ENCODE measurements at places on chromosomes 1 and 21.

GRCh38 chr1:115969509-115969908 lies 6.8 kb upstream of the SLC22A15 start:
- no peak for DNase-seq

DNA sequence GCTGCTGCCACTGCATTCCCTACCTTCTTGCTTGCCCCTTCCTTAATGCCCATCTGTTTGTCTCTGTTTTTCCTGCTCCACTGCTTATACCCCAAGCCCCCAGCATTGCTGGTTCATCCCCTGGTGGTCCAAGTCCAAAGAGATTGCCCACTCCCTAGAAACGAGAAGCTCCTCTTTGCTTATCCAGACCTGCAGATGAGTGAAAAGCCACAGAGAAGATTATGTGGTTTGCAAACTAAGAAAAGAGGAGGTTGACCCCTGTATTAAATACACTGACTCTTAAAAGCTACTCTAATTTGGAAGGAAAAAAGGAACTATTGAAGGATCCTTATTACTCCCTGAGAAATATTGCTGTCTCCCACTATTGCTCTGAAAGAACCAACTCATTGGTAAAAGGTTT lies 146.8 kb upstream of the RAB4A start:
- DNase-seq, result no peak

DNA sequence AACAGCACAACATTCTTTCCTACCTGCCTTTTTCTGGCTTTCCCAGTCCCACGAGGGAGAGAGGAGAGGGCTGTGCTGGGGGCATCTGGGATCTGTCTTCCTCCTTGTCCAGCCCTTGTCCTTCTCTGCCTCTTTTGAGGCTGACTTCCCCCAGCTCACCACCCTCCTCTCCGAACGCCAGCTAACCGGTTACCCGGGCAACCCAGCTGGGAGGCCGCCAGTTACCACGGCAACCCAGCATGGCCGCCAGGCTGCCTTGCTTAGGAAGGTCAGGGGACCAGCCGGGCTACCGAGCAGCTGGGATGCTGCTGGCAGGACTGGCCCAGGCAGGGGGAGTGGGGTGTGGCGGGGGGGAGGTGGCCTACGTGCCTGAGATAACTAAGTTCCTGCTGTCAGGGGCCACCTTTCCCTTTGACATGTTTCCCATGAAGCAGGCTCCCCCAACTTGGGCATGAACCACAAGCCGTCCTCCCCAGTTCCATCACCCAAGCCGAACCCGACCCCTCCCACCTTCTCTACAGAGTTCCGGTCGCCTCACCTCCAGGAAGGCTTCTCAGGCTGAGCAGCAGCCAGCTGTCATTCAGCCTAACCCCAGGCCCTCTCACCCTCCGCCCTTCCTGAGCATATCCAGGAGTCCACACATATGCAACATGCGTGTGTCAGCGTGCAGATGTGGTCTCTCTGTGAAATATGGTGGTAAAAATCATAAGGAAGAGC lies 8.7 kb downstream of the PLEKHA6 start:
- no peak for DNase-seq

DNA sequence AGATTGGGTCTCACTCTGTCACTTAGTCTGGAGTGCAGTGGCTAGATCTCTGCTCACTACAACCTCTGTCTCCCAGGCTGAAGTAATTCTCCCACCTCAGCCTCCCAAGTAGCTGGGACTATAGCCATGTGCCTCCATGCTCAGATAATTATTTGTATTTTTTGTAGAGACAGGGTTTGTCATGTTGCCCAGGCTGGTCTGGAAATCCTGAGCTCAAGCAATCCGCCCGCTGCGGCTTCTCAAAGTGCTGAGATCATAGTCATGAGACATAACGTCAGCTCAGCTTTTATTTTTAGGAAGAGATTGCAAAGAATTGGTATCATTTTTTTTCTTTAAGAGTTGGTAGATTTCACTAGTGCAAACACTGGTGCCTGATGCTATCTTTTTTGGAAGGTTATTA lies 244.9 kb downstream of the DSCAM start:
- no peak for DNase-seq

- no peak for DNase-seq
Measured at GRCh38 chr1:108817016-108817415, 39.9 kb downstream of the AKNAD1 start.

DNA sequence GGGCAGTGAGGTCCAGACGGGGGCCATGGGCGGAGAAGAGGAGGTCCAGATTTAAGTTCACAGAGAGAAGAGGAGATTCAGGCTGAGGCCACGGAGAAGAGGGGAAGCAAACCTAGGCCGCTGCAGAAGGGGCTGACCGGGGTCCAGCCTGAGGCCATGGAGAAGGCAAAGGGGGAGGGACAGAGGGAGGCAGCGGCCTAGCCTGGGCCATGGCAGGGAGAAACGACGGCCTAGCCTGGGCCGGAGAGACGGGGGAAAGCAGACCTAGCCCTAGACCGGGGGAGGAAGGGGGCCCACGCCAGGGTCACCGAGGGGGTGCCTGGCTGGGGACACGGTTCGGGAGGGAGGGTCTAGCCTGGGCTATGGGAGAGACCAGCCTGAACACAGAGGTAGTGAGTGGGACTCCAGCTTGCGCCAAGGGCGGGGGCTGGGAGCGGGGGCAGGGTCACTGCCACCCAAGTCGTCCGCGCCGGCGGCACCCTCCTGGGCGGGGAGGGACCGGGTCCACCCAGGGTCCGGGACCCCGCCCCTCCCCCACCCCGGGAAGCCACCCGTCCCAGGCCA lies 459 bp downstream of the CAPZB start:
- no peak for DNase-seq

DNA sequence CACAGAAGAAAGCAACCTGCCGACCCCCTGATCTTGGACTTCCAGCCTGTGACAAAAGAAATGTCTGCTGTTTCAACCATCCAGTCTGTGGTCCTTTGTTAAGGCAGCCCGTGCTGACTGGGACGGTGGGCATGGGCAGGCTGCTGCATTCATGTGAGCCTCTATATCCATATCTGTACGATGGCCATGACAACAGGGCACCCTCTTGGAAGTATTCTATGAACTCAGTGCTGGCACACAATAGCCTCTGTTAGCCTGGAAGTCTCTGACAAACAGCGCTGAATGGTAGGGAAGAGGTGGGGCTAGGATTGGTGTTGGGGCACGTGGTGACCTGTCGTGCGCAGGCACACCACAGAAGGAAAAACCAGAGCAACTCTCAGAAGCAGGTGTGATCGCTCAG lies 30.4 kb downstream of the SPATA21 start:
- DNase-seq, result no peak

DNA sequence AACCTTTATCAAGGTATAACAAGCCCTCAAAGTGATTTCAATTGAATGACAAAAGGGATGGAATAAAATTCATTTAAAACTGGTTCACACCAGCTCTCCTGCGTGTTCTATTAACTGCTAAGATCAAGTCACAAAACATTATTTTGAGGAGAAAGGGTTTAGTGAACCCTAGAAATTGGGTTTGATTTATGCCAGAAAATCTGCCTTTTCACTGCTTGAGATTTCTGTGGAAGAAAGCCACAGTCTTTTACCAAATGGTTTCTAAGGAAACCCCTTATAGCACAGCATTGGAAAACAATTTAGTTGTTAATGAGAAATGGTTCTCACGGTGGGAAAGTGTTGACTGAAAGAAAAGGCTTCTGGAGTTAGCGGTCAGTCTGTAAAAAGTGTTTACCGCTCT lies 43.6 kb upstream of the DPH5 start:
- DNase-seq, result no peak

DNA sequence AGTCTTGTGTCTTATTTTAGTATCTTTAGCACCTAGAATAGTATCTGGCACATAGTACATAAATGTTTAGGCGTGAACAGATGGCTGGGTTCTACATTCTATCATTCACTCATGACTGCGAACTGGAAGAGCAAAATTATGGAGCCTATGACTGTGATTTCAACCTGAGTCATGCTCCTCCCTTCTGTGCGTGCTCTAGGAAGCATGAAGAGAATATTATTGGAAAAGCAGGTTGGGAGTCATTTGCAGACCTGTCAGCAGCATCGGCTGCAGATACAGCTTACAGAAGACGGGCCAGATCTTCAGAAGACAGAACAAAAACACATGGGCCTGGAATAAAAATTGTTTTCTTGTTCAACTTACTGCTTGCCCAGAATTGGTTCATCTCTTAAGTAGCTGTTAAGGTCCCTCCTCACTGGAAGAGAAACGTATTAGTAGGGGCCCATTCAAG lies 344.0 kb upstream of the USP24 start:
- no peak for DNase-seq

- DNase-seq, result no peak
Measured at GRCh38 chr1:1221887-1222574, 8.1 kb upstream of the TNFRSF4 start.

DNA sequence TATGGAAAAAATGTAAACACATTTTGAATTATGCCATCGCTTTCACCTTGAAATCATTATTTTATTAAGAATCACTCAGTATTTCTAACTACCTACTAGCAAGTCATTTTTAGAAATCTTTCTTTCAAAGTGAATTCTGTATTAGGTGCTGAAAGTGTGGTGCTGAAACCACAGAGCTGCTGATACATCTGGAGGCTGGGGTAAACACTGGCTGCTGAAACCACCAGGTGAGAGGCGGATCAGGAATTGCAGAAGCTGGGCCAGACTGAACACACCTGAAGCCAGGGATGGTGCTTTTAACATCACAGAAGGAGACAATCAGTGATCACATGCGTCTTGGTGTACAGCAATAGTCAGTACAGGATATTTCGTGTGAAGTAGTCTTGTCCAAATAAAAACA lies 42.2 kb upstream of the KCNE1 start:
- no peak for DNase-seq

GRCh38 chr1:189659731-189660130 lies 817.9 kb downstream of the BRINP3 start:
- no peak for DNase-seq

DNA sequence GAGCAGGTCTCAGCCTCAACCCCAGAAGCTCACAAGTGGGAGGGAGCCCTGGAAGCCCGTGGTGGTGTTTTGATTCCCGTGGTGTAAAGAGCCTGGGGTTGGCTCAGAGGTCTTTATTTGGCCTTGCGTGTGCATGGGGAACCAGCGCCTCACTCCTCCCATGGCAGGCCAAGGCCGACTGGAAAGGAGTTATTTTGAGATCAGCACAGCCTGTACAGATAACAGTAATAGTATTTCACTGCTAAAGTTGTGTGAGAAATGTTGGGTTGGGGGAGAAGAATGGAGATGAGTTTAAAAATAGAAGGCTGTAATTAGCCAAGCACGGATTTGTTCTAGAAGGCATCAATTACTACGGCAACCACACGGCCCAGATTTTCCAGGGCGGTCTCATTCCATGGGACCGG lies 186.5 kb downstream of the DYRK1A start:
- no peak for DNase-seq

- no peak for DNase-seq
Measured at GRCh38 chr1:200869753-200870391, 2.9 kb upstream of the GPR25 start.

- no peak for DNase-seq
Measured at GRCh38 chr1:17207046-17207445, 2.1 kb downstream of the PADI1 start.

DNA sequence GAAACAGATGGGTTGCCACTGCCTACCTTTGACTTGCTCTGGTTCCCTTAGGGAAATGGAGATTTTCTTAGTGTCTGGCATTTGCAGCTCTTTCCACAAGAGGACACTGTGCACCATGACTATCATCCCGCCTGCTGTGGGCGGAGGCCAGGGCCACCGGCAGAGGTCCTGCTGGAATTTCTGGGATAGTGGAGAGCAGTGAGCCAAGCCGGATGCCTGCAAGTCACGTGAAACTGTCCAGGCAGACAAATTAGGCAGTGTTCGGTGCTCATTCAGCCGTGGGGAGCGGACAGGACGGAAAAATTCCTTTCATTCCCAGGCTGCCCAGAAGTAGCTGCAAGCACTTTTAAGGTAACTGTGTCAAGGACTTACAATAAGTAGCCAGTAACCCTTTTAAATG lies 43.4 kb downstream of the IGSF5 start:
- DNase-seq, result peak; percentile 67

DNA sequence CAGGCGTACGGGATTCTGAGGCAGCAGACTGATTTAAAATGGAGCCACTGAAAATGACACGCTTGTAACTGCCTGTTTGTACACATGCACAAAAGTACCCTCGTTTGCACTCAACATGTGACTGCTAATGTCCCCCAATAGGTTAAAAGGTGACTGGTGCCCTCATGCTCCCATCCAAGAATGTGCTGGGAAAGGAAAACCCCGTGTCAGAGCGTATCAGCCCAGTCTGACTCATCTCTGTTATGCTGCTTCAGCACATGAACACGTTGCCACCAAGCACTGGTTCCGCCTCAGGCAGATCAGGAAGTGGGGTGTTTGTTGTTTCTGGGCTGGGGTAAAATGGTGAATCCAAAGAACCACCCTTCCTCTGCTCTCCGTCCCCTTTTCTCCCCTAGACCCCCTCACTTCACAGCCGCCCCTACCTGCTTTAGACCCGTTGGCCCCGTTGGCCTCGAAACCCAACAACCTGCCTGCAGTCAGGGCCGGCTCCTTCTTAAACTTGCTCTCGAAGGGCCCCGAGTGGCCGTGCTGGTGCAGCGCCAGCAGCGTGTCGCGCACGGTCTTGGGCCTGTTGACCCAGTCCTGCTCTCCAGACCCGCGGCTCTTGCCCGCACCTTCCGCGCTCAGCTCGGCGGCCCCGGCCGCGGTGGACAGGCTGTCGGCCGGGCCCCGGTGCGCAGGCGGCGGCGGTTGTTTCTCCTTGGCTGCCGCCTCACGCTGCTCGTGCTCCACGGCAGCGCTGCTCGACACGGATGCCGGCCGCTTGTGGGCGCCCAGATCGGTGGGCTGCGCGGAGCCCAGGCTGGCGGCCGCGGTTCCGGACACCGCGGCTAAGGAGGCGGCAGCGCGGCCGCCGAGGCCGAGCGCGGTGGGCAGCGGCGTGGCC lies 1.7 kb downstream of the IRF2BP2 start:
- peak; percentile 85 for DNase-seq
